HFFc6 (cell line): ENCODE measurements at places on chromosomes 1 and 21. TPM values are rescaled to one million over a fixed set of nuclear protein-coding genes. Genes with fewer than 3 reads are reported as not detected.
A peak's percentile ranks its signal among the peaks of the same experiment; 100 is the strongest.

- DNase-seq, result no peak
Measured at GRCh38 chr1:197469620-197470210, 201.7 kb downstream of the CRB1 start.

Gene SCYL3
- total RNA-seq, result 4.1 to 4.4 TPM (median 4.2 TPM) in 3 replicates

GRCh38 chr1:245956225-245956624, 550.9 kb downstream of the SMYD3 start:
- peak; percentile 44 for DNase-seq

DNA sequence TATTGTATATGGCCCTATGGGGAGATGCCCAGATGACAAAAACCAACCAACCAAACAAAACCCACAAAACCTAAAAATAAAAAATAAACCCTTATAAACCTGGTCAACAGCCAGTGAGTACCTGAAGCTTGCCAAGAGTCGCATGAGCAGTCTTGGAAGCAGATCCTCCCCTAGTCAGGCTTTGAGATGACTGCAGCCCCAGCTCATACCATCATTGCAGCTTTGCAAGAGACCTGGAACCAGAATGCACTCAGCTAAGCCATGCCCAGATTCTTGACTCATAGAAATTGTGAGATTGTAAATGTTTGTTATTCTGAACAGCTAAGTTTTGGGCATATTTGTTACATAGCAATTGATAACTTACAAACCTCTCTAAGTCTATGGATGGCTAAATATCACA, 326.8 kb downstream of the HLX start:
- DNase-seq, result no peak

Gene NR5A2
- 0.11 to 1.9 TPM (median 0.18 TPM) in 3 replicates for total RNA-seq

DNA sequence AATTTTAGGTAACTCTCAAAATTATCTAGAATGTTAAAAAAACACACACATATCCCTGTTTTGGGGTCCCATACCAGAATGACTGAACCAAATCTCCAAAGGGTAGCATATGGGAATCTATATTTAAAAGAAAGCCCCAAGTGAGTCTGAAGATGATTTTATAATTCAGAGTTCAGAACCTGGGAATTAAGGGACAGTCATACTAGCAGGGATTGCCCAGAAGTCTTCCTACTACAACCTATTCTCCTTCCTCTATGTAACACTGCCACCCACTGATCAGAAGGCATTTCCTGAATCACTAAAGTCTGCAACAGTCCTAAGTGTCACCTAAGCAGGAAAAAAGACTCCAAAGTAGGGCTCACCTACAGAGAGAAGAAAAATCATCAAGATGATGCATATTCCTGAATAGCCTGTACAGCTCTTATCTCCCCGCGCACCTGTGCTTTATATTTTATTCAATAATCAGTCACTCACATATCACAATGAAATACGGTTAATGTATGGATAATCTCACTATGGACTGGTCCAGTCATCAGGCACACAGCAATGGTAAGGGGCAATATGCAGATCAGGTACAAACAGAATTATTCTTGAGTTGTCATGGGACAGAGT, 4.9 kb downstream of the RGS1 start:
- DNase-seq, result peak; percentile 73

GRCh38 chr1:33342041-33342723, 21.3 kb upstream of the A3GALT2 start:
- peak; percentile 93 for DNase-seq

Gene S100A12
- total RNA-seq, result not detected in 3 replicates

- no peak for DNase-seq
Measured at GRCh38 chr1:150829751-150830150, 21.7 kb upstream of the CTSK start.

- no peak for DNase-seq
Measured at GRCh38 chr1:121538943-121539575, 354.3 kb downstream of the SRGAP2C start.

Gene TSPEAR
- not detected in 3 replicates for total RNA-seq

Gene NLRP3
- 0.27 to 3.9 TPM (median 0.43 TPM) in 3 replicates for total RNA-seq

GRCh38 chr1:21149430-21149854, 27.3 kb downstream of the EIF4G3 start:
- peak; percentile 84 for DNase-seq

- DNase-seq, result no peak
Measured at GRCh38 chr21:36985751-36986594, 19.5 kb upstream of the HLCS start.

DNA sequence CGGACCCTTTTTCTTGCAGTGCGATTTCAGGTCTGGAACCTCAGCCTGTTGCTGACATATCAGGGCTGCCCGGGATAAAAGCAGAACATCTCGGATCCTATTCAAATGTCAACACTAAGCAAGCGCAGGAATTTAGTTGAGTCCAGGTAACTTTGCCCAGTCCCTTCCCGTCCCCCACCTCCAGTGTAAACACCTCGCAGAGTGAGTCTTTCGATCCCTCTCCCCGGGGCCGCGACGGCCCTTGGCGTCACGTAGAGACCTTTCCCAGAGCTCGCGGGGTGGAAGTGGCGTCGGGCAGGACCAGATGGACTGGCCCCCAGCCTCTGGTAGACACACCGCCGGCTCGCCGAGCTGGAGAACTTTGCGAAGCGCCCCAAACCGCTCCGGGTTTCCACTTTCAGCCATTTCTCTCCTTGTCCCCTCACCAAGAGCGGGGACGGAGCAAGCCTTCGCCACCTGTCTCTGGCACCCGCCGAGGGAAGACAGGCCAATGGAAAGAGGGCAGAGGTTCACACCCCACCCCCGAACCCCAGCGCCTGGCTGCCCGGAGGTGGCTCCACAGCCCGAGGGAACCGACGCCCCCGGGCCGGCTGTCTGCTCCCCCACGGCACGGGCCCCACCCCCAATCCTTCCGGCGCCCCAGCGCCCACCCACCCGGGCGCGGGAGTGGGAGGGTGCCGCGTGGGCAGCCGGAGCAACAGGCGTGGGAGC, 570 bp downstream of the KCND3 start:
- DNase-seq, result no peak

- peak; percentile 72 for DNase-seq
Measured at GRCh38 chr1:10459184-10459583, 9.4 kb downstream of the CORT start.

Gene RHEX
- total RNA-seq, result not detected in 2 replicates

Gene KCNJ6
- total RNA-seq, result not detected in 3 replicates

DNA sequence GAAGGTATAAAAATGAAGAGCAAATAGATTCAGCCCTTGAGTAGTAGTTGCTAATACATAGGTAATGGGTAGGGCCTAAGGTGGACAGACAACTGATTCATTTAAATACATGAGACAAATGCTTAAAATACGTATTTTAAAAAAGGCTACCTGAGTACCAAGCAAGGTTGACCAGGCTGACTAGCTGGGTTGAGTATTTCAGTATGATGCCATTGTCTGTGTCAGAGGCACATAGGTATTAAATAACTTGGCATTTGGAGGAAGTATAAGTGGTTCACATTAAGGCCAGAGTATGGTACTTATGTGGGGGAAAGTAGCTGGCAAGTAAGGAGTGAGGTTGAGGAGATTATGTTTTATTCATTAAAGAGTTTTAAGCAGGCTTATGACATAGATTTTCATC, 19.4 kb downstream of the NEK7 start:
- no peak for DNase-seq

DNA sequence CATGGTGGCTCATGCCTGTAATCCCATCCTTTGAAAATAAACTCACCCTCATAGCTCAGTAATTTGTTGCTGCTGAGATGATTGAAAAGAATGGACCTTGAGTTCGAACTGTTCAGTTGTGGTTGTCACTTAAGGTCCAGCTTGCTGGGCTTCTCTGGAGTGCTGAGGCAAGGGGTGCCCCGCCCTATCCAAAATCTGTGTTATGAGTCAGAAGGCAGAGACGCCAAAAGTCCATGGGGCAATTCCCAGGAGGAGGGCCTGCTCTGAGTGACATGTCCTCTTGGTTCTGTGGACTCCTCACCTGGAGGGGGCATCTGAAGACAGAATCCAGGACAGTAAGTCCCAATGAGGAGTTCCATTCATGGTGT, 64.8 kb downstream of the MYOM3 start:
- peak; percentile 47 for DNase-seq

GRCh38 chr1:89810302-89810701, 10.5 kb upstream of the LRRC8D start:
- DNase-seq, result no peak

- DNase-seq, result no peak
Measured at GRCh38 chr1:235624721-235625333, 24.8 kb downstream of the GNG4 start.

Gene NBPF6
- total RNA-seq, result not detected in 3 replicates

DNA sequence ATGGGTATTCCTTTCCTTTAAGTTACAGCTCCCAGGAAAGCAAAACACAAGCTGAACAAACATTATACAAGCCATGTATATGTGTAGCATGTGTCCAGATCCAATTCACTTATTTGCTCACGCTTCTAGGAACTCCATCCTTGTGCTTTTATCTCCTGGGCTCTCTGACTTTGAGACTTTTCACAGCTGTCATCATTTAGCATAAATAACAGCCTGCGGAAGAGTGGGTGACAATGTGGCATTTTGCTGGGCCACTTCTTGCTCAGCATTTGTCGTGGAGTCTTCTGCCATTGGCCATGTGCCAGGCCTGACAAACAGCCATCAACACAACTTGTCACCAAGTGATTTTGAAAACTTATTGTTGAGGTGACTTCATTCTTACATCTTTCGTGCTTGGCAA, 164.3 kb downstream of the KIF26B start:
- no peak for DNase-seq

Gene S100A9
- total RNA-seq, result not detected in 3 replicates

Gene BMP8B
- total RNA-seq, result not detected in 3 replicates

- no peak for DNase-seq
Measured at GRCh38 chr1:25445993-25446538, 15.4 kb downstream of the MACO1 start.
